ENCODE measurements at places on chromosomes 4 and X.

DNA sequence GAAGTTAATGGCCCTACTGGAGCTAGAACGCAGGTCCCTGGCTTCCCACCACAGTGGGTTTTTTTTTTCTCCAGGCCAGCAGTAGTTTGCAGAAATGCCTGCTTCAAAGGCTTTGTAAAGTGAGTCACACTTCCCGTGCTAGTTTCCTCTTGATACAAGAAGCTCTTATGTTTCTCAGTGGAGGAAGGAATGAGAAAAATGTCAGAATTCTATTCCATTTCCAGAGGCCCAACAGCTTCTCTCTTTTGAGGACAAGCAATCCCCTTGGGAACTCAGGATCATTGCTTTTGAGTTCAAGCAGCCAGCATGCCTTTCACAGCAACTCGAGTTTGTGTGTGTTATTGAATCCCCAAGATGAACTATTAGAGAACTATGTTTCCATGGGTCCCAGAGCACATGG is 134.3 kb downstream of the GUCY2F start:
- DNase-seq: no peak

GRCh38 chrX:133493366-133493765 is 78.1 kb upstream of the GPC4 start:
- no peak for DNase-seq

DNA sequence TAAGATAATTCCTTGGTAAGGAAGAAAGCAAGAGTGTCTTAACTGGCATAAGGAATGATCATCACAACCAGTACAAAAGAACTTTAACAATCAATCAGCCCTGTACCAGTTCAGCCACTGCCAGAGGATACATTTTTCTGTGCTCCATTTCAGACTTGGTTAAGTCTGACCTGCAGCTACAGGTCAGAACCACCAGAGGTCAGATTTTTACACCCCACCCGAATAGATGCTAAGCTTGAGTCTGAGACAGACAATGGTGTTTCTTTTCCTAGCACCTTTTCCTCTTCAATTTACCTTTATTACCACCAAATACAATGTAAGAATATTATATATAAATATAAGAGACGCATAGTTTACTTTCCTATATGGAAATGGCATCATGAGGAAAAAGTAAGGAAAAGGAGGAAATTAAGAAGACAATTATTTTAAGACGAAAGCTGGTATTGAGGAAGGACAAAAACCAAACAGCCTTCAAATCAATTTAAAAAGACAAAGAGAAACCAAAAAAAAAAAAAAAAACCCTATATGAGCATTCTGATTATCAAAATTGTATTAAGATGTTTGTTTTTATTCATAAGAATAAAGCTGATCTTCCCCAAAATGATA is 215.3 kb upstream of the TTC29 start:
- no peak for DNase-seq

DNA sequence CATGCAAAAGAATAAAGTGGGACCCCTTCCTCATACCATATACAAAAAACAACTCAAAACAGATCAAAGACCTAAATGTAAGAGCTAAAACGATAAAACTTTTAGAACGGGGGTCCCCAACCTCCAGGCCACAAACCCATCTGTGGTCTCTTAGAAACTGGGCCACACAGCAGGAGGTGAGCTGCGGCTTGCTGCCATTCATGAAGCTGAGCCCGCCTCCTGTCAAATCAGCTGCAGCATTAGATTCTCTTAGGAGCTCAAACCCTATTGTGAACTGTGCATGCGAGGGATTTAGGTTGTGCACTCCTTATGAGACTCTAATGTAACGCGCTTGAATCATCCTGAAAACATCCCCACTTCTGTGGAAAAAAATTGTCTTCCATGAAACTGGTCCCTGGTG is 7.0 kb upstream of the GATA1 start:
- DNase-seq: no peak

DNA sequence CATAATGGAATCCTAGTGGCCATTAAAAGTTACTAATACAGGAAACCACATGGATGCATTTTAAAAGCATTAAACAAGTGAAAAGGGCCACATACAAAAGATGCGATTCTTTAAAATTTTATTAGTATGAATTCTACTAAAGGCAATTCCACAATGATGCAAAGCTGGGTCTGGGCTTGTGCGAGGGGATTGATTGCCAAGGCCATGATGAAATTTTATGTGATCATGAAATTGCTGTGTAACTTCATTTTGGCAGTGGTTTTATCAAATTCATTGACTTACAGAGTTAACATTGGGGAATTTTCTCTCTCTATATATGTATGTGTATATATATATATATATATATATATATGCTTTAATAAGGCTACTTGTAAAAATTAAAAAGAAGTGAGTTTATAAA is 1142.5 kb upstream of the IGFBP7 start:
- no peak for DNase-seq

GRCh38 chr4:5609306-5610007 is 98.9 kb downstream of the EVC2 start:
- DNase-seq: no peak

GRCh38 chrX:38514016-38514854 is 47.1 kb upstream of the TSPAN7 start:
- DNase-seq: no peak

- DNase-seq: no peak
These were observed 230.3 kb upstream of the NEIL3 start for GRCh38 chr4:177079327-177079726.

GRCh38 chr4:86688026-86688425 is 93.9 kb downstream of the PTPN13 start:
- no peak for DNase-seq

DNA sequence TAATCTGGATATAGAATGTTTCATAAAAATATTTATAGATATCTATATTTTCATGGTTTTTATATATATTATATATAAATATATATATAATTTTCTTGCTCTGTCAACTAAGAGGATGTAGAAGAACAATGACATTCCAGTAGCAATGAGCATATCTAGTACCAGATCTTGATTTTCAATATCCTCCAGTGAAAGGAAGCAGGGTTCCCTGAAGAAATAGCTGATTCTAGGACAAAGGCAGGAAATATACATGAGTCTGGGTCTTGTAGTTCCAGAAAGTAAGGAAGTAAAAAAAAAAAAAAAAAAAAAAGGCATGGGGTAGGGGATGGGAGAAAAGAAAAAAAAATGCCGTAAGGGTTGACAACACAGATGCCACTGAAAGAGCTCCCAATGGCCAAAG is 241.4 kb downstream of the RASL11B start:
- no peak for DNase-seq

- no peak for DNase-seq
These were observed 151.0 kb downstream of the PALLD start for GRCh38 chr4:168647646-168648375.

DNA sequence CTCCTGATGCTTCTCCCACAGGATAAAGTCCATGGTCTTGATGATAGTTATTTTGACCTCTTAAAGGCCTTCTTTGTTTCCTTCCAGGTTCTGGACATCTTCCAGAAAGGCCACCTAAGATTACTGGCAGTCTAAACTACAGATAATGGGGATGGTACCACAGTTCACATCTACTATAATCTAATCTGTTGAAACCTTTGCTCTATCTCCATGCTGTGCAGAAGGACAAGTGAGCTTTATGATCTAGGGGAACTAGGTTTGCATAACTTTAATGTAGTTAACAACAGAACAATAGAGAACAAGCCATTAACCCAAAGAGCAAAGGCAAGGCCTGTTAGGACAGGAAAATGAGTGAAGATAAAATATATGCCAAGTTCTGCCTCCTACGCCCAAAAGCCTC is 103.9 kb upstream of the KLHL13 start:
- DNase-seq: no peak

GRCh38 chr4:48683784-48684666 is 96.1 kb downstream of the FRYL start:
- DNase-seq: no peak

GRCh38 chr4:112343330-112344080 is 46.3 kb downstream of the ALPK1 start:
- no peak for DNase-seq

- DNase-seq: no peak
These were observed 250.0 kb downstream of the ARHGAP24 start for GRCh38 chr4:85724791-85725563.

- no peak for DNase-seq
These were observed 3.9 kb downstream of the PRSS12 start for GRCh38 chr4:118348886-118349285.

DNA sequence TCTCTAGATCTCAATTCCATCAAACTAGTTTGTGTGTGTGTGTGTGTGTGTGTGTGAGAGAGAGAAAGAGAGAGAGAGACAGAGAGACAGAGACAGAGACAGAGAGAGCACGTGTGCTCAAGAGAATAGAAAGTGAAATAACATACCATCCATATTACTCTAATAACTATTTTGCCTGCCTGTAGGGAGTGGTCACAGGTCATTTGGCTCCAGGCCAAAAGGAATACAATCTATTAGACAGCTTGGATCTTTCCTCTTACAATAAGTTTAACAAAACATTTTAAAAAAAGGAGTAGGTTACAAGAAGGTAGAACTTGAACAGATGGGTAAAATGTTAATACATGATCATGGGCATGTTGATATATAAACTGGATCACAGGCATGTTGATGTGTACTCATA is 76.2 kb downstream of the COL4A6 start:
- no peak for DNase-seq

GRCh38 chr4:3276986-3277385 is 15.8 kb upstream of the RGS12 start:
- no peak for DNase-seq

DNA sequence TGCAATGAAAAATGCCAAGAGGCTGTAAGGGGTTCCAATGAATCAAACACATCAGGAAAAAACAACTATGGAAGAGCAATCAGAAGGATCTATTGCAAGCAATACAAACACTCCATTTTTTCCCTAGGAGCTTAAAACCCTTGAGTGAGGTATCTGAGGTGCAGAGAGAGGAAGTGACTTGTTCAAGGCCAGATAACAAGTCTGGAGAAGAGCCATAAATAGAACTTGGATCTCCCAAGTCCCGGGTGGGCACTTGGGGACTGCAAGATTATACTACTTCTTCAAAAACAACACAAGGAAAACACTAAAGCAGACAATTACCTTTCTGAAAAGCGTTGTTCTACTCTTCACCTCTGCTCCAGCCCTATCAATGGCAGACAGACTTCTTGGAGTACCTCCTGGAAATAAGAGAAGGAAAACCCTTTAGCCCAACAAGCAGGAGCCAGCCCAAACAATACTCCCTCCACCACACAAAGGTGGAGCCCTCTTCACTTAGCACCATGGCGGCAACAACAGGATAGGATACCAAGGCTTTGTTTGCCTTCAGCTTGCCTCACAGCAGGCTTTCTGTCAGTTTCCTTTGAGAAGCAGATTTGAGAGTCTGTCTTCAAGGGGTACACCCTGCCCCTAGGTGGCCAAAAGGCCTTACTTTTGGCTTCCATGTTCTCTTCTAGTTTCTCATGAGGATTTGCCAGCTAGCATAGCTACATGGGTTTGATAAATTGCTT is 26.0 kb downstream of the AIFM1 start:
- no peak for DNase-seq

DNA sequence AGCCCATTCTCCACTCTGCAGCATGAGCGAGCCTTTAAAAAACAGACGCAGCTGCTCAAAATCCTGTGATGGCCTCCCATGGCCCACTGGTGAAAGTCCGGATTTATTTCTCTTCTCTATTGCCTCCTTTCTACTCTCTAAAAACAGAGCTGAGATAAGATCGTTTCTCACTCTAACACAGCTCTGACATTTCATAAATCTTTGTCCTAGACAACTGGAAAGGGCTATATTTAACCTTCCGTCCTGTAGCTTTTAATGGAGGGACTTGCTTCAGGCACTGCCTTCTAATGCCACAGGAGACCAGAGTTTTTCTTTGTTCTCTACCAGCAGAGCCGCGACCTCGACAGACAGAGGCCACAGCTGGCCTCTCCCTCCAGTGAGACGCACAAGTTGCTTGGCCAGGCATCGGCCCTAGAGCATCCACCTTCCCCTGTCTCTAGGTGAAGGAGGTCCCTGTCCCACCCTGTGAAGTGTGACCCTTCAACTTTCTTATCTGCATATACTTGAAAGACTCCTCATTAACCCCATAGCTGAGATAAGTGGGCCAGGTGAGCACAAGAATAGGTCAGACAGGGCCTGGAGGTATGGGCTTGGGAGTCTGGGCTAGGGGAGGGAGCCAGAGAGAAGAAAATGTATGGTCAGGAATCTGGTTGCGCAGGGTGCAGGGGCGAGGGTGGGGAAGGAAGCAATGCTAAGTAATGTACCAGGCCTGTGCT is 50.0 kb downstream of the RTL5 start:
- DNase-seq: no peak

GRCh38 chrX:1564750-1565683 is 26.4 kb upstream of the AKAP17A start:
- DNase-seq: no peak
